ENCODE measurements at places on chromosomes 12 and 14.

- peak; percentile 36 for DNase-seq
Measured at GRCh38 chr12:69388371-69388770, 28.8 kb downstream of the YEATS4 start.

DNA sequence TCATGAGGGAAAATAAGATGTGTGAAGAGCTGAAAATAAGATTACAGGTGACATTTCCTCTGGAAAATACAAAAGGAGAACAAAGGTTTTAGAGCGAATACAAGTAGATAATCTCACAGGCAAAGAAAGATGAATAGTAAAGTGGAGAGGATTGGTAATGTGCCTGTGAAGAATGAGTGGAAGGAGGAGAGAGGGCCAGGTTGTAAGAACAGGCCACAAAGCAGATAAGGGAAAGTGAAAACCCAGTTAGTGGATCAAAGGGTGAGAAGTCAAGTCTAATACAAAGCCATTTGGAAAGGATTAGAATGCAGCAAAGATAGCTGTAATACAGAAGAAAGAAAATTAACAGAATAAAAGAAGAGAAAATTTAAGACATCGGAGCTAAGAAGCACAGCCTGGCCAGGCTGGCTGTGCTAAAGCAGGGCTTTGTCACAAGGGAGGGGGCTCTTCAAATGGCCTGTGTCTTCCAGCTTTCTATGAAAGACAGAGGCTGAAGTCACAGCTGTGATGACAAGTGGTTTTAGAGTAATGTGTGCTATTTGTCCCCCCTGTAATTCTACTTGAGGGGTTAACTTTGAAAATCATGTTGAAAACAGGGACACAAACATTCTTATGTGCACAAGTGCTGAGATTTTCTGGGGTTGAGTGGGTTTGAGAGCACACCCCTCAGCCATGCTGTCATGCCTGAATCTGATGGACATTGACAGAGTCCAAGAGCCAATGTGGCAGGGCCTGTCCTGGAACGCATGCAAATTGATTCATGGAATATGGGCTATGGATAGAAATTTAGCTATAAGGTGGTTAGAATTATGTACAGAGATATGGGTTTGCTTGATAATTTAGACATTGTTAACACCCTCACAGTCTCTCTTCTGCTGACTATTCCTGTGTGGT is 344.5 kb upstream of the NAV3 start:
- DNase-seq = no peak

DNA sequence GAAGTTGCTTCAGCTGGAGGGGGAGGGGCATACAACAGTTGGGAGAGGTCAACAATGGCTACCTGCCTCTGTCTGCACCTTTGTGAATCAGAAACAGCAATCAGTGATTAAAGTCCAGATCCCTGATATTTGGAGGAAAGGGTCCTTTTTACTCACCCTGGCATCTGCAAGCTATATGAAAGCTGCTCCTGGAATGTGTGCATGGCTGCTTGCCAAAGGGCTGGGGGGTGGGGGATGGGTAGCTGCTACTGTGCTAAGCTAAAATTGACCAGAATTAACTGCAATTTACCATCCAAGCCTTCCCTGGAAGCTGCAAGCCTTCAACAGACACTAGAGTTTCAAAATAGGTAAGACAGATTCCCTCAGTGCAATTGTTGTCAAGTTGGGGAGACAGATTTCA is 13.5 kb upstream of the GTF2A1 start:
- DNase-seq = no peak

DNA sequence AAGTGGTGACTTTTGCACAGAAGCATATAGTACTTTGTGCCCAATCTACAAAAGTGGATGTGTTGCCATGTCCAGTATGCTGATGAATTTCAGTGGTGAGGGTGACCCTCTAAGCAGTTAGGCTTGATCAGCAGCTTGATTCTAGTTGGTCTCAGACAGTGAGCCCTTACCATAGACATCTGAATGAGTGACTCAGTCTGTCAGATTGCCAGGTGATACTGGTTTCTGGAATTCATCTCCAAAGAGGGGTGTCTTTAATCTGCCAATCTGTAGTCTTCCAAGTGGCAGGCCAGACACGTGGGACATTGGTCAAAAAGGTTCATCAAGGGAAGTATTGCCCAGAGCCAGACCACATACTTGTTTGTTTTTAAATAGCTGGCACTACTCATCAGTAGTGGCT is 187.4 kb upstream of the SLC16A7 start:
- DNase-seq = no peak

- DNase-seq = no peak
Measured at GRCh38 chr14:41446008-41446407, 160.7 kb upstream of the LRFN5 start.

- peak; percentile 46 for DNase-seq
Measured at GRCh38 chr14:50668826-50669143, 679 bp upstream of the SAV1 start.

DNA sequence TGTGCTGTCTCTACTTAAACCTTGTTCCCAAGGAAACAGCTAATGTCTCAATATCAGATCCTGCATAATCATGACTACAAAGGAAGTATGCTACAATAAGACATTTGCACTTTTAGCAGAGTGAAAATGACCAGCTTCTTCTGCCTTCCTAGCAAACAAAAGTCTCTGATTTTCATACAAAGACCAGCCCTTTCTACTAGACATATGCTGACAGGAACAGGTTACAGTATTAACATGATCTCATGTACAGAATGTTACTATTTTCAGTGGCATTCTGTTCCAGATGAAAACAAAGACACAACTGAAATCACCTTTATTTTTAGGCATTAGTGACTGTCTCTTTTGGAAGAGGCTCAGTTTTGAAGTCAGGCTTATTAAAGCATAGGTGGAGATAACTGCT is 228.6 kb downstream of the MED13L start:
- DNase-seq = no peak

DNA sequence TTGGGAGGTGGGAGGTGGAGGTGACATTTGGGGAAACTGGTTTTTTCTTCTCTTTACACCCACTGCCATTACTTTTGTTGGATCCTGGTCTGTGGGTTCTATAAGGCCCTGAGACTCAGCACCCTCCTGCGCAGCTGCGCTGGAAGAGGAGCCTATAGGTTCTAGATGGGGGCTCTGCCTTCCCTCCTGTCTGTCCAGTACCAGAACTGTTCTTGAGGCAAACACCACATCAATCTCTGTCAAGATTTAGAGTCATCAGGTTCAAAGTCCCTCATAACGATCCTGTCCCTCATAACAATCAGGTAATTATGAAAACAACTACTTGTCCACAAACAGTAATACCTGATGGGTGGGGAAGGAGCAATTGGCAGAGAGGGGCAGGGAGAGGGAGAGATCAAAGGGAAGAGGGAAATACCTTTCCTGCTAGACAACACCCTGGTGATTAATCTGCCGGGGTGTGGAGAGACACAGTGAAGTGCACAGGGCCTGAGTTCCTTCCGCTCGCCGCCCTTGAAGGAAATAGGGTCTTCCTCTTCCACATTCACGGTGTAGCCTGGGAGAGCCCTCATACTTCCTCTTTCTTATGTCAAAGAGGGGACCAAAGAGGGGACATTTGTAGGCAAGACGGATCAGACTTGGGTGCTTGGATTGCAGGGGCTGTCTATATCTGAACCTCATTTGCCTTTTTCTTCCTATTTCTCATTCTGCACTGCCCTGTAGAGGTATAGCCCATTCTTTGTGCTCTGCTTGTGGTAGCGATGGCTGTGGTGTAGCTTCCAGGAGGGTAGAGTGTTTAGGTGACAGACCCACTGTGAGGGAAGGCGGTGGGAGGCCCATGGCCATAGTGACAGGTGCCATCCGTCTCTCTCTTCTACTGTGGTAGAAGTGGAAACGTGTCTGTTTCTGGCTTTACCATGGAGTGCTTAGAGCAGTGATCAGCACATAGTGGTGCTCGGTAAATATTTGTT is 12.6 kb downstream of the GPRC5A start:
- no peak for DNase-seq

DNA sequence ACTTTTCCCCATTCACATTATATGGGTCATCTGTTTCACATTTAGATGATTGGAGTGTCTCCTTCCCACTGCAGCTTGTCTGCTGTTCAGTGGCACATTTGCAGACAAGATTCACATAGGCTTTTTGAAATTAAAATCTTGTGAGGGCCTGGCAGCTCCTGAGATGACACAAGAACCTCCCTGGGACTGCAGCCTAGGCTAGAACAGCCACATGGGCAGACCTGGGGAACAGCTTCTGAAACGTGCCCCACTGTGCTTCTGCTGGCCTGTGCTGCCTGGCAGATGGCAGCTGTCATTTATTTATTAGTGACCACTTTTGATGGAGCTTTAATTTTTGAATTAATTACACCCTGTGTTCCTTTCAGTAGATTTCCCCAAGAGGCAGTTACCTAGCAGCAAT is 137.4 kb downstream of the GRIP1 start:
- DNase-seq = peak; percentile 62

- DNase-seq = no peak
Measured at GRCh38 chr12:42442311-42442759, 116.4 kb downstream of the PPHLN1 start.

- no peak for DNase-seq
Measured at GRCh38 chr14:104700747-104701217, 11.4 kb downstream of the INF2 start.

GRCh38 chr12:51081421-51081820 is 2.0 kb downstream of the CSRNP2 start:
- DNase-seq = no peak

DNA sequence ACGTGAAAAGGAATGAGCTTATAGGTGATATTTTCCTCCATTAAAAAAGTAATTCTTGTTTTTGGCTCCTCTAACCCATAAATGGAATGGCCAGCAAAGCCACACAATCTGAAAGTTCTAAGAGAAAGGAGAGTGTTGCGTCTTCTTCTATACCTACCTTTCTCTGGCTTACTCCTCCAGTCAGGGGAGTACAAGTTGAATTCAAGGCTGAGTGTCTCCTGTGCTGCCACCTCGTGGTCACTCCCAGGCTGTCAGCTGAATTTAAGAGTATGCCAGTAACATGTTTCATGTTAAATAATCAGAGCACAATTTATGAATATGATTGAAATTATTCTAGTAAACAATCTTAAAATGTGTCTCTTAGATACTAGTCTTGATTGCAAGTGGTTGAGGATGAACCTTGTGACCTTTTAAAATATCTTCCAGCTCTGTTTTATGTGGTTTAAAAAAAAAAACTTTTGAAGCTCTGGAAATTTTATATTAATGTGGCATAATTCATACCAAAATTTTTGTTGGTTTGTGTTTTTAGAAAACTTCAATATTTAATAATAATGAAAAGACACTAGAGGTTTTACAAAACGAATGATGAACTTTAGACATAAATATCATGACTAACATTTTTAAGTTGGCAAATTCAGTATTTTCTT is 31.7 kb downstream of the PTHLH start:
- DNase-seq = peak; percentile 48

DNA sequence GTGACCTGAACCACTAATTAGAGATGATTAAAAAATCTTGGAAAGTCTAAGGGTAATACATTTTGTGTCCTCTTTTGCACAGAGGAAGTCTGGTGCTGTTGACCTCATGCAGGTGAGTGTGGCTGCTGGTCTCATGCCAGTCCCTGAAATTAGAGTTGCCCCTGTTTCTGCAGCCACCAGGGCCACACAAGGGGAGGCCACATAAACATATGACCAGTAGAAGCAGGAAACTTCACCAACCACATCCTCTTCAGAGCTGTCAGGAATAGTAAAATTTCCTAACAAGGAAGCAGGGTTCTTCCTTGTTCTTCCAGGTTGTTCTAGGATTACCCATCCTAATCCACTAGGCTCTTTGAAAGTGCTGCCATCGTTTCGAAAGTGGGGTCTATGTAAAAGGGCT is 28.3 kb downstream of the PSMA6 start:
- no peak for DNase-seq

DNA sequence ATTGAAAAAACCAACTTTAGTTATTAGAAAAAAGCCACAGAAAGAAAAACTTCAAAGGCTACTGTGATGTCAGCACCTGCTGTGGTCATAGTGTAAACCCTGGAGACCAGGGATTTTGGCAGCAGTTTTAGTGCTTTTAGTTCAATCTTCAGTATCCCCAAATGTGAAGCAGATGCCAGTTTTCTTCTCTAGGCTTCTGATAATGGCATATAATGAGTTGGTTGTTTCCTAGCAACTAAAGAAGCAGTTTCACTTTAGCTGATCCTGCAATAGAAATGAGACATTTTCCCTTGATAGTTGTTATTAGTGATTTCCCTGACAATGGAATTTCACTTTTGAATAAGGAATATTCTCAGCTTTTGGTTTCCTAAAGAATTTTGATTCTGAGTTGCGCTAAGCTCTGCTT is 131.2 kb downstream of the NUBPL start:
- DNase-seq = peak; percentile 58

DNA sequence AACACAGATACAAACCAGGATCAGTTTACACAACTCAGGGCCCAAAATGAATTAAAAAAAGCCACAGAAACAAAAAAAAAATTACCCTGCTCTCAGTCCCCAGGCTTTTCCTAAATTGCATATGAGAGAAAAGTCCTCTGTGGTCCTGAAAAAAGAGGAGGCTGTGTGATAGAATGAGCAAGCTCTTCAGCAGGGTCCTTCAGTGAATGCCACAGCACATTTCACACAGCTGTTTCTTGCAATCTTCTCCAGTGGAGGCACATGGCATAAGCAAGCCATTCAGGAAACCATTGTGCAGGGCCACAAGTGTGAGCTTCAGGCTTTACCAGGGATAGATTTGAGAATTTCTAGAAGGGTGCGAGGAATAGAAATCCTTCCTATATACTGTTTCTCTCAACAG is 168.5 kb downstream of the PPM1H start:
- DNase-seq = no peak

- DNase-seq = peak; percentile 34
Measured at GRCh38 chr14:100031506-100032281, 33.5 kb upstream of the EVL start.

DNA sequence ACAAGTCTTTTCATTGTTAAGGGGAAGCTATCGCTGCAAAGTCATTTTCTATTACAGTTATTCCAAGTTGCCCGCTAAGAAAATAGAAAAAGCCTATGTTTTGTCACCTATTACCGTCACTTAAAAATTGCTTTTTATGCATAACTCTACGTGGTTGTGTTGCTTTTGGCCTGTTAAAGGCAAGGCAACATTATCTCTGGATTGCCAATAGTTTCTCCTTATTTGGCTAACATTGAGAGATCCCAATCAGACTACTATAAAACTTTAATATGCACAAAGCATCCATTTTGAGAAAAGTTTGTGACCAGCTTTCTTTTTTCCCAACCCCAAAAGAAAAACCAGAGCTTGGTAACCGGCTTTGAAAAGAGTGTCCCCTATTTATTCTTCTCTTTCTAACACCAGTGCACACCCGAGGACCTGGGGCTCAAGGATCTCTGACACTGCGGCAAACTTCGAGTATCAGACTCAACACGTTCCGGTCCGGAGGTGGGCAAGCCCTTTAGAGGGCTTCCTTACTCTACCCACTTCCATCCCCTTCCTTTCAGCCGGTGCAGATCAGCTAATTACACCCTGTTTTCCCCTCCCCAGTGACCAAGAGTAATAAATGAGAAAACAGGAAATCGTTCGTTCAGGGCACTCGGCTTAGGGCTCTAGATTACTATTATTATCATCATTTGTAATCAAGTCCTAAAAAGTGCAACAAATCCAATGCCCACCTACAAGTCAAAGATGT is 1.2 kb downstream of the PPP1R12A start:
- no peak for DNase-seq

DNA sequence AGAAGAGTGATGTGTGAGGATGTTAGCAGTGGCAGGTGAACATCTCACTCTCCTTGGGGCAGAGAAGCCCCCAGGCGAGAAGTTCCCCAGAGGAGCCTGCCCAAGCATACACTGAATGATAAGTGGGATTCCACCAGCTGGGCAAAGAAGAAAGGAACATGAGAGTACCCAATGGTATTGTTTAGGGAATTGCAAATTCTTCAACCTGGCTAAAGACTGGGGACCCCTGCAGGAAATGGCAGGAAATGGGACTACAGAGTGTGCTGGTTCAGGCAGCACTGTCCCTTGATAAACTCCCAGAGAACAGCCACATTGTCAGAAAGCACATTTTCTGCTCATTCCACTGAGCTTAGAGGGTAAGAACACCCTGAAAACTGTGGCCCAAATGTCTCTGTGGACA is 121.3 kb downstream of the RPS29 start:
- no peak for DNase-seq
